Liver (tissue), 10 donors: ENCODE measurements at places on chromosomes 4 and X. TPM values are rescaled to one million over a fixed set of nuclear protein-coding genes. Genes with fewer than 3 reads are reported as not detected.

The ZIC3 gene
- not detected for total RNA-seq

DNA sequence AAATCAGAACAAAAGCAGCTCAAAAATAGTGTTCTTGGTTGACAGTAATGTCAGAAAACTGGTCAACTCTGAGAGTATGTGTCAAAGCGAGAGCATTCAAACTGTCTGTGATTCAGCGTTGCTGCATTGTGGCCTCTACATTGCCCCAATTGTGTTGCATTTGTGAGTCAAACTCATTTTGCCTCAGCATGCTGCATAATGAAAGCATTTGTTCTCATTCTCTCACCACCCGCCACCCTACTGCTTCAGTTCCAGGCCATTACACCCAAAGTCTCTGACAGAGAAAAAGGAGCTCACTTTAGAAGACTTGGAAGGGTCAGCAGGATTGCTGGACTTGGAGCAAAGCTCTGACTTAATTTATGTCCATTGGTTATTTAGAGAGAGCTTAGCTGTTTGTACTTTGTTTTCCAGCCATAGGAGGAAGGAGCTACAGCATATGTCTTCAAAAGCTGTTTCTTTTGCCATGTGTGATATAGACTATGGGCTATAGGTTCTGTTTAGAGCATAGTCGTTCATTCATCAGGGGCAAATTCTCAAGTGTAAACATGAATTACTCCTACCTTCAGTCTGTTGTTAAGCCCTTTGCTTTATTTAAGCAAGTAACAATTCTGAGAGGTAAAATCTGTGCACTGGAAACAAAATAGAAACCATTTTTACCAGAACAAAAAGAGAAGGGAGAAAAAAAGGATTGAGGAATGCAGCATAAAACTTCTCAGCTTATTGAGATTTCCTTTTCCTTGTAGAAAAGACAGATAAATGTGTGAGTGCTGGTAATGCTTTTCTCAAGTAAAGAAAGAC, 153.4 kb upstream of the ANK2 start:
- no peak for DNase-seq

DNA sequence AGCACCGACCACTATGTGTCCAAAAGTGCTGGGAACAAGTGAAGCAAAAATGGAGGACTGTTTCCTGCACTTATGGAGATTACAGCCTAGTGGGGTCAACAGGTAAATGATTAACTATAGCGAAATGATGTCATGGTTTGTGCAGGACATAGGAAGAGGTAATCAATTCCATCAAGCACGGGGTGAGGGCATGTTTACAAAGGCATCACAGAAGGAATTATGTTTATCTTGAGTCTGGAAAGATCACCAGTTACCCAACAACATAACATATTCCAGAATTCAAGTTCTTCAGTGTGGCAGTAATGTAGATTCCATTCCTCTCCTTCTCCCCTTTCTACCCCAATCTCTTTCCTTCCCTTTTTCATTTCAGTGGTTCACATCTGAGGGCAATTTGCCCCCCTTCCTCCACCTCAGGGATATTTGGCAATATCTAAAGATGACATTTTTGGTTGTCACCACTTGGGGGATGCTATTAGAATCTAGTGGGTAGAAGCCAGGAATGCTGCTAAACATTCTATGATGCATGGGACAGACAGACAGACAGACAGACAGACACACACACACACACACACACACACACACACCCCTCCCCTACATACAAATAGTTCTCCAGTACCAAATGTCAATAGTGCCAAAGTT, 24.1 kb downstream of the FAM47E start:
- no peak for DNase-seq

DNA sequence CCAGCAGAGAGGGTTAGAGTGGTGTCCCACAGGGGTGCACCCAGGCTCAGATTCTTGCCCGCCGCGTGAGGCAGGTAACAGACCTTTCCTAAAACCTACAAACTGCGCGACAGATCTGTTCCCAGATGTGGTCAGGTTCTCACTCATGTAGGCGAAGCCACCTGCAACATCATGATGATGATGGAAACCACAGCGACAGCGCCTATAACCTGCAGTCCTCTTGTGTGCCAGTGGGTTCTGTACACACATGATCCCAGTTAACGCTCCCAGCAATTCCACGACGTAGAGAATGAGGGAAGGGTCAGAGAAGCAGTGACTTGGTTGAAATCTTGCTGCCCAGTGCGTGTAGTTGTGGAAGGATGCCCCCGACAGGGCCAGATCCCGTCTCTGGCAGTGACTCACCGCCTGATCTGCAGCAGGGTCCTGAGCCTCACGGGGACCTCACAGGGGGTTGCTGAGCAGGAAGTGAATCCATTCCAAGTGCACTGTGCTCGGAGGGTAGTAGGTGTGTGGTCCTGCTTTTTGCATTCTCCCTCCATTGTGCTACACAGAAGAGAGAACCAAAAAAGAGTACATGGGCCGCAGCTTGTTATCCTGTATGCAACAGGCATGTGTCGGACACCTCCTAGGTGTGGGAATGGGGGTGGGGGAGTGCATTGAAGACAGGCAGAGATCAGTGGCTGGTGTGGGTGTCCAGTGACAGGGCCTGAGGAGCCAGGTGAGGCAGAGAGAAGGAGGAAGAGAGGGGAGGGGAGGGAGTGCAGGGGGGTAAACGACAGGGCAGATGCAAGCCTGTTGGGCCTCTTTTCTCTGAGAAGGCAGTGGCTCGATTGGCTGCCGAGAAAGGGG, 66.6 kb downstream of the MTMR1 start:
- DNase-seq, result no peak

The SCRG1 gene
- under 0.01 TPM for total RNA-seq

DNA sequence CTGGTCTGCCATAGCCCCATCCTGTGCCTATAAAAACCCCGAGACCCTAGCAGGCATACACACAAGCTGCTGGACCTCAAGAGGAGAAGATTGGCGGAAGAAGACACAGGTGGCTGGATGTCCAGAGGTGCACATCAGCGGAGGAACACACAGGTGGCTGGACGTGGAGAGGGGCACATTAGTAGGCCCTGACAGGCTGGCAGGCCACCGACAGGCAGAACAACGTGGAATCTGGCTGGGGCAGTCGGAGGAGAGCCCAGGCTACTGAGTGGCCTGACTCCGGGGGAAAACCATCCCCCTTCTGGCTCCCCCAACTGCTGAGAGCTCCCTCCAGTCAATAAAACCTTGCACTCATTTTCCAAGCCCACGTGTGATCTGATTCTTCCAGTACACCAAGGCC, 512.5 kb upstream of the AMOT start:
- no peak for DNase-seq

DNA sequence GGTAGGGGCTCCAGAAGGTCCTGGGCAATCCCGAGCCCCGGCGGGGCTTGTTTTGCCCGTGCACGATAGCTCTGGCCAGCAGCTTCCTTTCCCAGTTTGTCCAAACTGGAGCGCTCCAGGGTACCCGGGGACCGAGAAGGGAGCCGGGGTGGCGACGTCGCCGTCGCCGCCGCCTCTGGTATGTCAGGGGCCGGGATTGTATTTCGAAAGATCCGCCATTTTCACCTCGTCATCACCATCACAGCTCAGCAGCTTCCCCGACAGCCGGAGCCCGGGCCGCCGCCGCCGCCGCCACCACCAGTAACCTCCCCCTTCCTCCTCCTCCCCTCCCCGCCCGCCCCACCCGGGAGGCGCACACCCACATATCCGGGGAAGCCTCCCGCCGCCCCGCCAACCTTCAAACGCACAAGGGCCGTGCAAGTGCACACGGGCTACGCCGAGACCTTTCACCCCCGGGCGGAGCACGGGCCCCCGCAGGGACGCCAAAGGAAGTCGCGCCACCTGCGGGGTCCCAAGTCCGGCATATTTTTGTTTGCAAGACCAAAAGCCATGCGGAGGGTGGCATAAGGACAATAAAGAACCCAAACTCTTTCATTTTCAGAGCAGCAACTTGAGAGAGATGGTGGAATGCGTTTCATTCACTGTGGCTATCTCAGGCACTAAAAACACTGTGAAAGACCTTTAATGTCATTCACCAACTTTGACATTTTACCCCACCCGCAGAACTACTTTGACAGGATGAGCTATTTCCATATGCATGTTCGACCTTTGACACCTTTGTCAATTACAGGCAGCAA, at the start of gene LIN54:
LIN54 (minus strand) TSS at position 302 of the 797 bp plus-strand sequence. CDS start 25,979 bp downstream, outside the sequence.
- DNase-seq, result peak; percentile 85

The TLL1 gene
- 0.25 TPM for total RNA-seq

DNA sequence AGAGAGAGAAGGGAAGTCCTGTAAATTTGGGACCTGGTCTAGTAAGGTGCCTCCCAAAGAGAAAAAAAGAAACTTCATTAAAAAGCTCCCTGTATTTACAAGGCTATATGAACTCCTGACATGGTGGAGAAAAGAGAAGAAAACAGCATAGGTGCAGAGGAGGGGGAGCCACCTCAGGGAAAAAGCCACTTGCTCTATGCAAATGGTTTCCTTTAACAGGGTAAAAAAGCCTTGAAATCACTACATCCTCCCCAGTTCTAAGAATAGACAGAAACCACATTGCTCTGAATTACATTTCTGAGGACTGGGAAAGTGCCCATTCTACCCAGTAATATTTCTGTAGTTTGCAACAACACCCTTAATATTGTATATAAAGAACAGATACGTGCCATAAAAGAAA, 165.5 kb downstream of the KLF8 start:
- no peak for DNase-seq

The NOCT gene
- total RNA-seq, result 11.9 TPM

DNA sequence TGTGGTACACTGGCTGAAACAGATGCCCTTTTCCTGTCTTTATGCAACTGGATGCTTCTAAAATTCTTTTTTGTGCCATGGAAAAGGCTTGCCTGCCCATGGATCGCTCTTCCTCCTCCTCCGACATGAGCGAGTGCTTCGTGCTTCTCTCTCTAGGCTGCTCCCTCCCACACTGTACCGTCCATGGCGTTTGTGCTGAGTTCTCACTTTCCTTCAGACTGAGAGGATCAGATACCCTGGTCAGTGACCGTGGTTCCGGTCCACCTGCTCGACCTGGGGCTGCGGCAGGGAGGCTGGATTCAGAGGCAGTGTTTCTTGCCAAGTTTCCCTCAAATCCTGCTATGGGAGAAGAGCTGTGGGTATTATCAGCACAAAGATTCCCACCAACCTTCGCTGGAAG, 10.2 kb upstream of the CLDN24 start:
- DNase-seq, result no peak

- DNase-seq, result no peak
Measured at GRCh38 chr4:40210776-40211175, 13.9 kb downstream of the RHOH start.

The TMEM129 gene
- total RNA-seq, result 15.9 TPM

GRCh38 chrX:63250253-63250868, 100.8 kb downstream of the SPIN4 start:
- DNase-seq, result peak; percentile 33

The MRFAP1L1 gene
- total RNA-seq, result 30.2 TPM

- no peak for DNase-seq
Measured at GRCh38 chr4:5973033-5973432, 45.2 kb downstream of the C4orf50 start.

DNA sequence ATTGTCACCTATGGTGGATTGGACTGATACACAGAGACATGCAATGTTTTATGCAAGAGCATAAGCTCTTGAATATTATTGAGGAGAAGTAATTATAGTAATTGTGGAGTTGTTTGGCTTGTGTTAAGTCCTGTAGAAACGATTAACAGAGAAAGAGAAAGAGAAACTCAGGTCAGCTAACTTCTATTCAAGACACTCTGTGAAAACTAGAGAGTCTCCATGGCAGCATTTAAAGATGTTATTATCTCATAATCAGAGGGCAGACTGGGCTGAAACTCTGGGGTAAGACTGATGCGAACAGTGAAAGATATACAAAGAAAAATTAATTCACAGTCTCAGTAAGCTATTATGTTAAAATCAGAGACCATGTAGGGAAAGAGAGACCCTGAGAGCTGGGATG, 625.7 kb downstream of the FAT4 start:
- DNase-seq, result no peak

DNA sequence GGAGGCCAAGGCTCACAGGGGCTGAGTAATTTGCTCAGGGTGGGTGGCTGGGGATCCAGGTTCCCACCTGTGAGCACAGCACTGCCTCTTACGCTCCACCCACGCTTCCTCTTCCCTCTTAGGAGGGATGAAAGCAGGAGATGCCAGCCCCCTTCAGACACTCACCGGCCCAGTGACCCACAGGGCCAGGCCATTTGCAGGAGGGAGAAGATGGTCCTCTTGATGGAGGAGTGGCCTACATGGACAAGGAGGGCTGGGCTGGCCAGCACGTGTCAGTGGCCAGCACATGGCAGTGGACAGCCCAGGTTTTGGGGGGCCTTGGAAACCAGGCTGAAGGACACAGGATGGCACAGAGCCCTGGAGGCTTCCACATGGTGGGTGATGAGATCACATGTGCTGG, 108.1 kb upstream of the PSAPL1 start:
- no peak for DNase-seq

- no peak for DNase-seq
Measured at GRCh38 chr4:42401171-42401570, 3.9 kb downstream of the SHISA3 start.

DNA sequence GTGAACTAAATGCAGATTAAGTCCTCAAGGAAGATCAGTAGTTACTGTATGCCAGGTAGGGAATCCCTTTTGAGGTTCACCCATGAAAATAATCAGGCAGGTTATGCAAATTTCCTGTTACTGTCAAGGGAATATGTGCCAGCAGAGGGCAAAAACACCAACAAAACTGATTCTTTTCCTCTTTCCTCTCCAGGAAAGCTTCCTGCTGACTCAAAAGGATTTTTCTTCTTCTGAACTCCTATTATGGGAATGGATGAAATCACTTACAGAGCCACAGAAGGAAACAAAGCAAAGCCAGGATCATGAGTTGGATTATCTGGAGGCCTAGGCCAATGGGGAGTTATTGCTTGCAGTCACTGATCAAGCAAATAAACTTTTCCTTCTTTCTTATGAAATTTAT, 49.7 kb downstream of the TMPRSS11F start:
- no peak for DNase-seq

DNA sequence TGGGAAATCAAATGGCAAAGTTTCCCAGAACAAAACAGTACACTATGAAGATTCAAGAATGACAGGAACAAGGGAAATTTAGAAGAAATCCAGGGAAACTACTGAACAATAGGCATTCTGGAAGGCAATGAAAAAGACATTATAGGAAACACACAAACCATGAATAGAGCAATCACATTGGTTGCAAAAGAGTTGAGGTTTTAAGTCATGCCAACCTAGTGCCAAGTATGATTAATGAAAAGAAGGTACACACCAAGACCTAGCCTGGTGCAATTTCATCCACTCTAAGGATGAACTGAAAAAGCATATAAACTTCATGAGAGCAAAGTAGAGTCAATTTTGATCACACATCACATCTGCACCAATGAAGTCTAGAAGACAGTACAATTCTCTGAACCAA, 326.9 kb downstream of the PDHA2 start:
- no peak for DNase-seq

GRCh38 chr4:120052856-120053255, 13.8 kb downstream of the MAD2L1 start:
- DNase-seq, result no peak

- no peak for DNase-seq
Measured at GRCh38 chrX:117610049-117610448, 506.6 kb downstream of the KLHL13 start.

DNA sequence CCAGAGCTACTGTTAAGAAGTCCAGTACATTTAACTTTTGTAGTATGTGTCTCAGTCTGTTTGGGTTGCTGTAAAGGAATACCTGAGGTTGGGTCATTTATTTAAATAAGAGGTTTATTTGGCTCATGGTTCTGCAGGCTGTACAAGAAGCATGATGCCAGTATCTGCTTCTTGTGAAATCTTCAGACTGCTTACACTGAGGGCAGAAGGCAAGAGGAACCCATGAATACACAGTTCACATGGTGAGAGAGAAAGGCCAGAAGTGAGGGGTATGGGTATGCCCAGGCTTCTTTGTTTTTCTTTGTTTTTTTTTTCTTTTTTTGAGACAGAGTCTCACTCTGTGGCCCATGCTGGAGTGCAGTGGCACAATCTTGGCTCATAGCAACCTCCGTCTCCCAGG, 6.0 kb upstream of the CISD2 start:
- no peak for DNase-seq
